ENCODE measurements at places on chromosomes 5 and 9.

DNA sequence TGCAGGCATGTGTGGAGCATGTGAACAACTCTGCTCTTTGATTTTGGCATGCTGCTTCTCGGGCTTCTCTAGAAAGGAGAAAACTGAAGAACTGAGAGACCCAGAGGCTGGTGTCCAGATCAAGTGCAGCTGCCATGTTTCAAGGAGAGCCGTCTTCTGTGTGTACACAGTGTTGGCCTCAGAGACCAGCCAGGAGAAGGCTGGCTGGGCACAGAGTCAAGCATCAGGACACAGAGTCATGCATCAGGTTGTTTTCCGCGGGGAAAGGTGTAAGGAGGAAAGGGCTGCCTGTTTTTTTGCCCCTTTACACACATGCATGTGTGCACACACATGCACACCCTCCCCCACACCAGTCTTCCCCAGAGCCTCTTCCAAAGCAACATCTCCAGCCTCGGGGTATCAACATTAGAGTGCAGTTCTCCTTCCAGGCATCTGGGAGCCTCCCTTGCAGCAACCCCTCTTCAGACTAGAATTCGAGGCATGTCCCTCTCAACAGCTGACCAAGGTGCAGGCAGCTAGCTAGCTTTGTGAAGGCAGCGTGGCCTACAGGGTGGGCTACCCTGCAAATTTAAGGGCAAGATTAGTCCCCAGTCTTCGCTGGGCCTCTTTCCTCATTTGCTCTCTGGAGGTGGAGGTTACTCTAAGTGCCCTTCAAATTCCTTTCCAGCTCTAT lies 180.9 kb downstream of the AOPEP start:
- no peak for DNase-seq

GRCh38 chr9:101458963-101459631 lies 23.5 kb upstream of the ALDOB start:
- peak; percentile 64 for DNase-seq

GRCh38 chr5:173730632-173731298 lies 114.3 kb upstream of the BOD1 start:
- DNase-seq = no peak

GRCh38 chr5:153618867-153619266 lies 128.4 kb downstream of the GRIA1 start:
- DNase-seq = no peak

DNA sequence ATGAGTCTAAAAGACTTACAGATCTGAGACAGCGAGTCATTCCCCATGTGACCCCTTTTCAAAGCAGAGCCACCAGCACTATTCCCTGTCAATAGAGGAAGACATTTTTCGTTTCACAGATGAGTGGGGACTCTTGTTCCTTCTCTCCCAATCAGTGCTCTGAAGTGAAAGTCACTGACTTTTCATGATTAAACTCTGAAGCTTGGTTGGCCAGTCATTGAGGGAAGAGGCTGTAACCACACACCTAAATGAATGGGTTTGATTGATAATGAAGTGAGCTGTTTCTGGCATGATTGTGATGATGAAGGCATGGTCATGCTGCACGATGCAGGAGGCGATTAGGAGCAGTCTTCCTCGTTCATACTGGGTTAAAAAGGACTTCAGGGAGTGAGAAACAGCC lies 171.9 kb downstream of the ZNF462 start:
- DNase-seq = no peak

DNA sequence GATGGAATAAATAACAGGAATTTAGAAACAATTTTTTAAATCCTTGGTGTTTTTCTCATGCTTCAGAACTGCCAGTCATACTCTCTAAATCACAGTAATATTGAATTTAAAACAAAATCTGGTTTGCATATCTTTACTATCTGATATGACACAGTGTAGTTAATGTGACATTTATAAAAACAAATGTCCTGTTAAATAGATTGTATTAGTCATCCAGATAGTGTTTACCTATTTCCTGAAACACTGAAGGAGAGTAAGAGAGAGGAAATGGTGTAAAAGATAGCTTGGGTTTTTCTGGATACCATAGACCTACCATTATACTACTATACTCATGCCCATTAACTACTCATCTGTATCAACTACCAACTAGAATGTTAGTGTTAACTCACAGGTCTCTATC lies 292.3 kb downstream of the MAN2A1 start:
- no peak for DNase-seq

DNA sequence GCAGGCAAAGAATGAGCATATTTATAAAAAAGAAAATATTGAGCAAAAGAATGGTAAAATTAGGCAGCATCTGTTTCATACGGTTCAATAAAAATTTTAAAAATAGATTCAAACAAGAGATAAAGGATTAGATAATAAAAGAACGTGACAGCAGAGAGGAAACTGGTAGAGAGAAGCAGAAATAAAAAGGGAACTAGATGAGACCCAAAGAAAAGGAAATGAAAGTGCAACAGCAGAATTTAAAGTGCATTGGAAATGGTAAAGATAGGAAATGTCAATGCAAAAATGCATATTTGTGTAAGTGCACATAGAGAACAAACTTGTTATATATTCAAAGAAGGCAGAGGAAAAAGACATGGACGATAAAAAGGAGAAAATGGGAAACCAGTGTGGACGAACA lies 70.2 kb downstream of the SUSD1 start:
- DNase-seq = no peak

GRCh38 chr5:140398379-140398811 lies 3.2 kb upstream of the ANKHD1 start:
- no peak for DNase-seq

DNA sequence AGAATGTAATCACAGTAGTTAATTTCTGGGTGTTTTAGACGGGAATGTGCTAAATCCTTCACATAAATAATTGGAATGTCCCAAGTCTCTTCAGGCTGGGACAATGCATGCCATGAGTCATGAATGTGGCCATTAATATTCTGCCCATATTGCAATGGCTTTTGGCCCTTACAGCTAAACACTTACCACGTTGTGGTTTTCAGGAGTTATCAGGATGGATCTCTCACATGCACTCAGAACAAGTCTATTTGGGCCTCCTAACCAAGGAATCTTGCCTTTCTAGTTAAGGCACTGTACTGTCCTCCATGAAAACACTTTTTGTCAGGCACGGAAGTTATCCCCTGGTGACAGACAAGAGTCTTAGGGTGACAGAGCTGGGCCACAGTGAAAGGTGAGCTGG lies 32.7 kb downstream of the PKD2L2 start:
- no peak for DNase-seq

DNA sequence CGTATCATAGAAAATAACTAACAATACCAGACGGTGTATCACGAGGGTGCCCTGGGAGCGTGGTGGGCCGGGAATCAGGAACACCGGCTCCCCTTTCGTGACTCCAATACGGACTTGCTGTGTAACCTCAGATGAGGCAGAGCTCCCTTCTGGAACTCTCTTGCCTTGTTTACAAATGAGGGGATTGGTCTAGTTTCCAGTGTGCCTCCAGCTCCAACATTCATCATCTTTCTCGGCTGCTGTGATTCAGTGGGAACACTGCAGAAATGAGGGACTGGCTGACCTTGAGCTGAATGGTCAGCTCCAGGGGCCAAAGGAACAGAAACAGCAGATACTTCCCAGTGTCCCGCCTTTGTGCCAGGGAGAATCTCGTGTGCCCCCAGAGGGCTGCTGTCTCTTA lies 22.6 kb upstream of the TGFBI start:
- no peak for DNase-seq

GRCh38 chr9:16191691-16192402 lies 639.0 kb downstream of the CCDC171 start:
- peak; percentile 19 for DNase-seq

- DNase-seq = no peak
These were observed 47.0 kb downstream of the SH3GL2 start for GRCh38 chr9:17625644-17626388.

DNA sequence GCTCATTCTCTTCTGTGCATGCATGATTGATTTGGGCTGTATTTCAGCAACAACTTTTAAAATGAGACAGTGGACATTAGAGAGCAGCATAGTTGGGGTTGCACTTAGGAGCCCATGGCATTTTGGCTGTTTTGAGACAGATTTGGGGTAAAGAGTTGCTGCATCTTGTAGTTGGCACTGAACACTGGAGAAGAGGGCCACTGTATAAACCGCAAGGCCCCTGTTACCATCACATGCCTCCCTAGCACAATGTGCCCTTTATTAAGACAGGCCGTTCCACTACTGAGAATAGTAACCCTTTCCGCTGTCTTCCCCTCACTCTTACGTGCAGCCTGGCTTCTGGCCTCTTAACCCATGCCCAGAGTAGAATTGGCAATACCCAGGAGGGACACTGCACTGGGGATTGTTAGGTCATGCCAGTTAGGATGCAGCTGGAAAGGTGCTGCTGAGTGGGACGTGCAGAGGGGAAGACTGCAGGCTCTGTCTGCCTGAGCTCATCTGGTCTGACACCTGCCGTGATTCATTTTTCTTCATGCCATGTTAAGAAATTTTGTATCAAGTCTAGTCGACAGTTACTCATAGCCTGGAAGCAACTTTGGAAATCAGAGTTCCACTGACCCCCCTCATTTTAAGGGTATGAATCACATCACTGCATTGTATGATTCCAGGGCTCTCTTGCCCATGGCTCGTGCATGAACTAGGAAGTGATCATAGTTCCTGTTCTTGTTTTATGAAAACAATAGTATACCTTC lies 146.9 kb upstream of the DMRT1 start:
- no peak for DNase-seq

GRCh38 chr5:72451741-72452505 lies 55.3 kb downstream of the ZNF366 start:
- no peak for DNase-seq

DNA sequence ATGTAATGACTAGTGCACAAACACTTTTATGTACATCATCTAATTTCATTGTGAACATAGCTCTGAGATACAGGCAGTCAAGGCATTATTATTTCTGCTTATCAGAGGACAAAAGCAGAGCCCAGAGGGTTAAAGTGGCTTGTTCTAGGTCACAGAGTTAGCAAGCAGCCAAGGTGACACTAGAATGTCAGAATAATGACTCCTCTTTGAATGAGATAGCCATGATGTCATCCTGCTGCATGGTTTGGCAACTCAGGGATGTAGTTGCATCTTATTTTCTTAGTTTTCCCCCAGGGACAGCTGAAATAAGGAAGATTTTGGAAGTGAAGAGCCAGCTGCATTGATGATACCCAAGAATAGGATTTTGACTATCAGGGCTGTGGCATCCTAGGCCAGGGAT lies 54.4 kb downstream of the KCNV2 start:
- no peak for DNase-seq

GRCh38 chr5:64615895-64616294 lies 74.4 kb upstream of the SHISAL2B start:
- no peak for DNase-seq

All from T-helper 2 cell (primary cell).